ENCODE measurements at places on chromosomes 7 and 10. TPM values are rescaled to one million over a fixed set of nuclear protein-coding genes. Genes with fewer than 3 reads are reported as not detected.

CPN1 gene
- not detected for total RNA-seq

TEX47 gene
- not detected for total RNA-seq

GSTO2 gene
- 16.6 TPM for total RNA-seq

TUBB8 gene
- 1.4 TPM for total RNA-seq

ACTL6B gene
- total RNA-seq: 0.14 TPM

RSPH10B gene
- not detected for total RNA-seq

DNA sequence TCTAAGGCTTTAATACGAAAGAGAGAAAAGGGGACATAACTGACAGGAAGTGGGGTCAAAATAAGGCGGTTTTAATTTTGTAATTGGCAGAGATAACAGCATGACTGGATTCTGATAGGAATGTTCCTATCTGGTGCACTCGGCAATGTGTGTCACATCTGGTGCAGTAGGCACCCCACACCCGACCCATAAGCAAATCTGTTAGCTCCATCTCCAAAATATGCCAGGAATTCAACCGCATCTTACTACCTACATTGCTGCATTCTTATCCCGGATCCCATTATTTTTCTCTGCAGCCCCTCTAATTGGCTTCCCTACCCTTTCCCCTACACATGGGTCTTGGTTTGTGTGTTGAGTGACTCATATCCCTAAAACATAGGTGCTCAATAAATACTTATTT, 19.1 kb upstream of the GALNT11 start:
- no peak for DNase-seq

GRCh38 chr7:11394438-11394837, 420.8 kb downstream of the PHF14 start:
- no peak for DNase-seq

DNA sequence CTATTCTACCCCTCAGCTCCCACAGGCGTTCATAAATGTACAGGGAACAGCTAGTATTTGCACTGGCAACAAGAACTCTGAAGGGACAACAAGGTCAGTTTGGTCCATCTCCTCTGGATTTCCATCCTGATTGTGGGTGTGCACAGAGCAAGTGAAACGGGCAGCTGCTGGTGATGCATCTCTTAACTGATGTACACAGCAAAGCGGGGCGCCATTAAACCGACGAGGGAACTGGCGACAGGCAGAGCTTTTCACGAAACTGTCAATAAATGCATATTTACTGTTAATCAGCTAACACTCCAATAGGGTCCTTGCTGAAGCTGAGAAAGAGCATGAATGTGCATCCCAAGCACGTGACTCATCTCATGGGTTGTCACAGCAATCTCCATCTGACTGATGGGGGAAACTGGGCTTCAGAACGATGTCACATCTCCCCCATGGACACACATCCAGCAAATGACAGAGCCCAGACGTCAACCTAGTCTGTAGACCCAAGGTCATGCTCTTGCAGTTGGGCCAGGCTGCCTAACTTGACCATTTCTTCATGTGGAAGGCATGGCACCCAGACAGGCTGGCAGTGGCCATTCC, 54.2 kb downstream of the FAM53B start:
- no peak for DNase-seq

DNA sequence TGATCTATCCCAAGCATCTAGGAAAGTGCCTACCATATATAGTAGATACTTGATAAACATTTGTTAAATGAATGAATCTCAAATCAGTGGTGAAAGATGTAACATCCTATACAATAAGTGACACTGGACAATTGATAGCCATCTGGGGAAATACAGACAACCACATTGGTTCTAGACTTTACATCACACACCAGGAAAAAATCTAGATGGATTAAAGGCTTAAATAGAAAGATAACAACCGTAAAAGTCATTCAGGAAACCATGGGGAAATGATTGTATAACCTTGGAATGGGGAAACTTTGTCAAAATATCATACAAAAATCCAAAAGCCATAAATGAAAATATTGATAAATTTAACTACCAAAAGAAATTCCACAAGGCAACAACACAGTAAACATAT, 7.0 kb upstream of the GARIN1A start:
- DNase-seq: no peak

GRCh38 chr7:94059746-94060145, 55.6 kb upstream of the BET1 start:
- DNase-seq: no peak

GRCh38 chr10:114033566-114033965, 10.1 kb upstream of the ADRB1 start:
- no peak for DNase-seq

- no peak for DNase-seq
These were observed 100.3 kb downstream of the ELFN1 start for GRCh38 chr7:1770331-1770730.

DNA sequence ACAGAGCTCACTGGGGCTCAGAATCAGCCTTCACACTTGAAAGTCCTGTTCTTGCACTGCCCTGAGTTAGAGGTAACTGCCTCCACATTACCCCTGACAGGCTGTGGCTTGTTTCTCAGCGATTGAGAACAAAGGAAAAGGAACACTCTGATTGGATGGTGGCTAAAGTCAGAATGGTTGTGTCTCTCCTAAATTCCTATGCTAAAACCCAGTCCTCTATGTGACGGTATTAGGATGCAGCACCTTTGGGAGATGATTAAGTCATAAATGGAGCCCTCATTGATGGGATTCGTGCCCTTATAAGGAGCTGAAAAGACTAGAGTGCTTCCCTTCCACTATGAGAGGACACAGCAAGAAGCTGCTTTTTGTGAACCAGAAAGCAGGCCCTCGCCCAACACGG, 38.9 kb upstream of the DGKI start:
- no peak for DNase-seq

Measured in G401 (cell line).